ENCODE measurements at places on chromosomes 4 and X.

DNA sequence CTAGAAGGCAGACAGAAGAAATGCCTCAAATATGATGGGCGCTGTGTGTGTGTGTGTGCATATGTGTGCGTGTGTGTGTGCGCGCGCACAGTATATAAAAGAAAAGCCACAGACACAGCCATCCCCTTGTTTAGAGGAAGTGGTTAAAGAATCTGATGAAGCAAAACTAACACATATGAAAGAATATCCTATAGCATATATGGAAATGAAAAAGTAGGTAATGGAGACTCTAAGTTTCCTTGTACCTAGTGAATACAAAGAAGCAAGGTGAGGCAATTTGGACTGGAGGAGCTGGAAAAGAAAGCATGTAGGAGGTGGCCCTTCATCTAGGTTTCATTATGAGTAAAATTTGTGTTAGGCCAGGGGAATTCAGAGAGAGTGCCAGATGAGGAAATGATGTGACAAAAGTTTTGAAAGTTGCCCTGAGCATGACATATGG is 58.6 kb upstream of the MCF2 start:
- no peak for DNase-seq

- DNase-seq: no peak
Observed at GRCh38 chr4:183295711-183296110, 24.4 kb downstream of the CLDN22 start.

GRCh38 chr4:169060391-169061091 is 50.5 kb upstream of the CBR4 start:
- no peak for DNase-seq

DNA sequence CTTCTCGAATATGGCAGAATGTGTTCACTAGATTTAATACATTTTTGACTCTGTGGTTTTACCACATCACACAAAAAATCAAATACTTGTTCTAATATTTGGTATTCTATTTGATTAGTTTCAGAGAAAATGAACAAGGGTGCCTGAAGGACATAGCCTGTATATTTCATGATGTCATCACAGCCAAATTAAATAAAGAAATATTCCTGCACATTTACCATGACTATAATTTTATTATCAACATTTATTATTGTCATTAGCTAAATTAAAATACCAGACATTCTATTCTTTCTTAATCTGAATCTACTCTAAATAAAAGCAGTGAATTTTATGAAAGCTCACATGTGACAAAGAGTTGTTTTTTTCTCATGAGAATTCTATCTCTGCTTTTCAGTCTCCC is 980.5 kb downstream of the PCDH18 start:
- no peak for DNase-seq

DNA sequence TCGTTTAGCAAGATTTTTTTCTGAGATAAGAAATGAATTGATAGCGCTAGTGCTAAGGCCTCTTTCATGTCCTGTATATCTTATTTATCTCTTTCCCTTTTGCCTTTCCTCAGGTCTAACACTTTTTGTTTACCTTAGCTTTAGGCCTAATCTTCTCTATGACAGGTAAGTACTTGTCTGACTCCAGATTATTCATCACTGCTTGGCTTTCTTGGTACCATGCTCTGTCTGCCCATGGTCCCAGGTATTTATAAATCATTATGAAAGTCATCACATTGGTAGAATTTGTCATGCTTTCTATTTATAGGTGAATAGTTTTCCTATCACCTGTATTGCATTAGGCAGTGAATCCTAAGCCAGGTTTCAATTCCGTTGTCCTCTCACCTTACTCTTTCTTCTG is 99.5 kb upstream of the CTSO start:
- no peak for DNase-seq

GRCh38 chrX:12702509-12703091 is 88.6 kb upstream of the PRPS2 start:
- DNase-seq: no peak

DNA sequence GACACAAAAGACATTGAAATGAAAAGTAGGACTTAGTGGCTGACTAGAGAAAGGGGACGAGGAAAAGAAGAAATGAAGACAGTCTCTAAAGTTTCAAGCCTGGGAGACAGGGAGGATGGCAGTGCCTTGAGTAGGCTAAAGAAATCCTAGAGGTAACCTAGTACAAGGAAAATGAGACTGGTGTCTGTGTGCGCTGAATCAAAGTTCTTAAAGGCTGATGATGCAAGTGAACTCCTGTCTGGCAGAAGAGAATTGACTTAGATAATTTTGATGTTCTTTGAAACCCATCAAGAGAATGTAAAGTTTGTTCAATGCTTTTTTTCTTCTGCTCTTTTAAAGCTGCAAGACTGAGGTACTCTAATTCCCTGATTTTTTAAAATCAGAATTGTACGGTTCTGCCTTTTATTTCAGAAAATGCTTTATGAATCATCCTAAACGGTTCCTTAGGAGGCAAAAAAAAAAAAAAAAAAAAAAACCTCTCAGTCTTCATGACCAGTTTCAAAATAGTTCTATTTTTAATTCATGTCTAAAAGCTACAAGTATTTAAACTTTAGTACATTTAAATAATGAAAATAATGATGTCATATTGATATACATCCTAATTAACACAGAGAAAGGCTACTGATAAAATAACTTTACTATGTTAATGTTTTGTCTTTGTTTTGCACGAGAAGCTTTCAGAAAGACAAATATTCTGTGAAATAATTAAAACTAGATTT is 189.8 kb downstream of the PPP3CA start:
- DNase-seq: no peak

- DNase-seq: no peak
Observed at GRCh38 chr4:177671387-177671786, 229.2 kb upstream of the AGA start.

DNA sequence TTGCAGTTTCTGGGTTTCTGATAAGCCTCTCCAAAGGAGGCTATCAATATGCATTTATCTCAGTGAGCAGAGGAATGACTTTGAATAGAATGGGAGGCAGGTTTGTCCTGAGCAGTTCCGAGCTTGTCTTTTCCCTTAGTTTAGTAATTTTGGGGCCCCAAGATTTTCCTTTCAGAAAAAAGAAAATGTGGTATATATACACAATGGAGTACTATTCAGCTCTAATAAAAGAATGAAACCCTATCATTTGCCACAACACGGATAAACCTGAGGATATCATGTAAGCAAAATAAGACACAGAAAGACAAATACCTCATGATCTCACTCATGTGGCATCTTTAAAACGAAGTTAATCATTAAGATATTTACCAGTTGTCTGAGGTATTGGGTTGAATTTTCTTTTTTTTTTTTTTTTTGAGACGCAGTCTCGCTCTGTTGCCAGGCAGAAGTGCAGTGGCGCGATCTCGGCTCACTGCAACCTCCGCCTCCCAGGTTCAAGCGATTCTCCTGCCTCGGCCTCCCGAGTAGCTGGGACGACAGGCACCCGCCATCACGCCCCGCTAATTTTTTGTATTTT is 540 bp downstream of the ZNF721 start:
- no peak for DNase-seq

GRCh38 chr4:20253735-20254409 is 2.2 kb downstream of the SLIT2 start:
- no peak for DNase-seq

GRCh38 chr4:186722796-186723291 is 812 bp downstream of the FAT1 start:
- DNase-seq: no peak

- no peak for DNase-seq
Observed at GRCh38 chr4:188492886-188493285, 353.6 kb downstream of the TRIML1 start.

- peak; percentile 71 for DNase-seq
Observed at GRCh38 chrX:47482512-47483305, at the start of gene ZNF41. ZNF41 (minus strand) TSS chrX:47483222; CDS start chrX:47467481, 15,741 bp downstream.

- DNase-seq: no peak
Observed at GRCh38 chrX:150879855-150880807, 18.3 kb downstream of the CD99L2 start.

DNA sequence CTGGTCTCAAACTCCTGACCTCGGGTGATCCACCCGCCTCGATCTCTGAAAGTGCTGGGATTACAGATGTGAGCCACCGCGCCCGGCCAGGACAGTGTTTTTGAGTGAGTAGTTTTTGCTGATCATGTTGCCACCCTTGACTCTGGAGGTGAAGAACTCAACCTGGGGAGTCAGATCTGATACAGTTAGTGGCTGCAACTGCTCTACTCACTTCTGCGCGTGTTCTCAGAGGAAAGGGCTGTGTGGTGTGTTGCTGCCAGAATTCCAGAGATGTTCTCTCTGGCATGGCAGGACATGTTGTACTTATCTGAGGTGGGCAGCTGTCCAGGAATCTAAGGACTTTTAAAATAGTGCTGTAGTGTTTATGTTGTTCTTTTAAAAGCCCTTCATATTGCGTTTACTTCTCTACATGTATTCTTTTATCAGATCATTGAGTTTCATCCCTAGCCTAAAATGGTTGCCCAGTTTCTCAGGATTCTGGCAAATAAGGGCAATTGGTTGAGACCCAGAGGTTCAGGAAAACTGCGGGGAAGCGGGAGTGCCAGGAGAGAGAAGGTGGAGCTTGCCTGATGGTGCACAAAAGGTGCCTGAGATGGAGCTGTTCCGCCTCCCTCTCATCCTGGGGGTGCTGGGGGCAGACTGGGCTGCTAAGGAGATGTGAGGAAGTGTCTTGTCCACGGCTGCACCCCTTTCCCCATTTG is 97.7 kb downstream of the ARHGAP10 start:
- no peak for DNase-seq

DNA sequence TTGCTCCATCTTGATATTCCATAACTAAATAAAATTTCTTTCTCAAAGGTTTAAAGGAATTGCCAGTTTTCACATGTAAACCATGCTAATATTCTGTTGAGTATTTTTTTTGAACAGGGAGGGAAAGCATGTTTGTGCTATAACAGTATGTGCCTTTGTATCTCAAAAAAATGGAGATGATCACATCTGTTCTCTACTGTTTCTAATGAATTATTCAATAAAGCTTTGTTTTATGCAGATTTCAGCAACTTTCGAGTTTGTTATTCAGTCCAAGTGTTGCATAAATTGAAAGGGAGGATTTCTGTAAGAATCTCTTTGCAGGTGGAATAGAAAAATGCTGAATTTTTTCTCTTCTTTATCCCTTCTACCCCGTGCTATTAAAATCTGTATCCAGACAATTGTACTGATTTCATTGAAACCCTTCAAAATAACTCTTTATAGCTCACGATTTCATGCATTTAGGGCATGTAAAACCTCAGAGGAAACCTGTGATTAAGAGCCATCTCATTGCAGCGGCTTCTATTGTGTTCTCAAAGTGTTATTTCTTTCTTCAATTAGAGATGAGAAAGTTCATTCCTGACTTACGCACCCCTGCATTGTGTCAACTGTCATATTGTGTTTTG is 42.1 kb downstream of the NEIL3 start:
- DNase-seq: no peak

DNA sequence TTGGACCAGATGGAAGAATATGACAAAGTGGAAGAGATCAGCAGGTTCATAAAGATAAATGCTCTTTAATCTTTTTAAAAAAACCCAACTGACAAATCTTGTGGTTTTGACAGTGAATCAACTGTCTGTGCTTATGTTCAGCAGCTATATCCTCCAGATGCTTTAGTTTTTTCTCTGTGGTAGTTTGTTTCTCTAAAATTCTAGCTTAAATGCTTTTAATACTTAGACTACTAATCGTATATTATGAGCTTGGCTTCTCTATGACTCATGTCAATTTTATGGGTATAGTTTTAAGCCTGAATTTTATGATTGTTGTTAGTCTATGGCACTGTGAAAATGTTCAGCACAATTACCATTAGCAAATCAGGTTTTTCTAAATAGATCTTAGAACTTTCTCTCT is 12.9 kb downstream of the HHIP start:
- DNase-seq: no peak

GRCh38 chrX:48591255-48591791 is 6.0 kb upstream of the WDR13 start:
- DNase-seq: no peak

GRCh38 chr4:2793586-2794485 is 951 bp downstream of the SH3BP2 start:
- no peak for DNase-seq

DNA sequence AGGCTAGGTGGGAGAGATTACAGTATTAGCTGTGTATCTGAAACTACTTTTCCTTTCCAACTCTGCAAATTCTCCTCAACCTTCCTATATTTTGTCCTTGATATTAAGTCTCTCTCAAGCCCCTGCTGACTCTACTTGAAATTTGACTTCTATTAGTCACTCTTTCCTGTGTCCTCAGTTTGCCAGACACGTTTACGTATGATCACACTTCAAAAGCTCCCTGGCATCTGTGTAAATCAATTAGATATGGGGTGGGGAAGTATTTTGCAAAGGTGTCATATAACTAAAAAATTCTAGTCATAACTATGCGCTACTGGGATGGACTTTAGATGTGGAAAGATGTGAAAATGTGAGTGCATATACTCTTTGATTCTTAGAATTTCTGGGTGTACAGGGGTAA is 67.4 kb upstream of the ARHGAP24 start:
- no peak for DNase-seq

GRCh38 chr4:46890056-46890455 is 19.0 kb downstream of the COX7B2 start:
- DNase-seq: no peak

DNA sequence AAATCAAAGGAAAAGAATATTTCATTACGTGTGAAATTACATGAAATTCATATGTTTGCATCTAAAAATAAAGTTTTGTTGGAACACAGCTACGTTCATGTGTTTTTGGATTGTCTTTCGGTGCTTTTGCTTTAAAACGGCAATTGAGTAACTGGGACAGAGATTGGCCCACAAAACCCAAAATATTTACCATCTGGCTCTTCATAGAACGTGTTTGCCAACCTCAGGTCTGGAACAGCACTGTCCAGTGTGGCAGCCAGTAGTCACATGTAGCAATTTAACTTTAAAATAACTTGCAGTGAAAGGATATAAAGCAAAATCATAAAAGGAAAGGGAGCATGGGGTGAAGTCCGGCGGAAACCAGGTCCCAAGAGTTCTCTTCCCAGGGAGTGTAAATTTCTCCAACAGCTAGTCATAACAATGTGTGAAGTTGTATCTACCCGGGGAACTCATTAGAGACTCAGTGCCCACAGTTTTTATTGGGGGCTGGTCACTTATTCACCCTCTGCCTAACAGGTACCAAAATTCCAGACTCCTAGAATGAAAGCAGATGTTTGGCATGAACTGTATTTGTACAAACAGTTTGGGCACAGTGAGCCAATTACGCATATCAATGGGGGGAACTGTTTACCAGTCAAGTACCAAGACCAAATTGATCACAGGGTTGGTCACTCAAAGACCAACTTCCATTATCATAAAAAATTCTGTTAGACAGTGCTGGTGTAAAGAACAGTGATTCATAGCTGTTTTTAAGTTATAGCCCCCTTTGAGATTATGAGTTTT is 10.3 kb downstream of the OCIAD1 start:
- DNase-seq: no peak

- DNase-seq: no peak
Observed at GRCh38 chr4:24598025-24598424, 13.7 kb upstream of the DHX15 start.

GRCh38 chr4:3318561-3319021 is 25.8 kb downstream of the RGS12 start:
- no peak for DNase-seq

DNA sequence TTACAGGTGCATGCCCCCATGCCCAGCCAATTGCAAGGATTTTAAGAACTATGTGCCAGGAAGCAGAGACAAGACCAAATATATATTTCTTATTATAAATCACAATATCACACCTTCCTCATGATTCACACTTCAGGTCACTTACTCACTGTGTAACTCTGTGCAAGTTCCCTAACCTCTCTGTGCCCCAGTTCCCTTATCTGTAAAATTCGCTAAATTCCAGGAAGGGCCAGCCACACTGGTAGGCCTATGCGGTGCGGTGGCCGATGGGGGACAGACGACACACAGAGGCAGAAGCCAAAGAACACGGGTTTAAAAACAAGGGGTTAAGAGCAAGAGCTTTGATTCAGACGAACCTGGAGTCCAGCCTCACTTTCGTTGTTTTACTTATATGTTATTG is 2.8 kb downstream of the TRIM2 start:
- no peak for DNase-seq

All from activated T-cell treated with anti-CD3 and anti-CD28 coated beads for 24 hours (primary cell).